Right lobe of liver (tissue), 6 donors: ENCODE measurements at places on chromosomes 13 and 19. TPM values are rescaled to one million over a fixed set of nuclear protein-coding genes. Genes with fewer than 3 reads are reported as not detected.

Gene LMTK3
- 0.31 TPM for total RNA-seq

Gene CEACAM20
- not detected for total RNA-seq

Gene PTH2
- total RNA-seq, result not detected

Gene SLC10A2
- not detected for total RNA-seq

Gene PGLYRP1
- not detected for total RNA-seq

Gene ZNF93
- 1.1 TPM for total RNA-seq

Gene TPTE2
- total RNA-seq, result not detected

Gene FPR2
- total RNA-seq, result 0.75 TPM

Gene CEACAM3
- 0.55 TPM for total RNA-seq

Gene ICAM5
- total RNA-seq, result not detected
